A673 (cell line): ENCODE measurements at places on chromosomes 7 and 10. TPM values are rescaled to one million over a fixed set of nuclear protein-coding genes. Genes with fewer than 3 reads are reported as not detected.

DNA sequence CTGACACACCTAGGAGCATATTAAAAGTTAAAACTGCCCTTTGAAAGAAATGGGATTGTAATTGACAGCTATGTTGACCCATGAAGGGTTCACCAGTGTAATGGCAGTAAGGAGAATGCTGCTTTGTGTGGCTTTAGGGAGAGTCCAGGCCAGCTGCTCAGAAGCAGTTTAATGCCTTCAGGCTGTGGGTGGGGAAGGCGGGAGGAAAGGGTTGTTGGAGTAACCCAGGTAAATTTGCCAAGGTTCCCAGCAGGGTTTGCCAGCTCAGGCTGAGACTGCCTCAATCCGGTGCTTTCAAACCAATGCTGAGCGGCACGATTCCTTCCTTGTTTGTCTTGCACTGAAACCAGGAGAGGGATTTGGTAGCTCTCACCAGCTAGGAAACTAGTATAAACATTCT lies 637.2 kb downstream of the INHBA start:
- DNase-seq, result no peak

DNA sequence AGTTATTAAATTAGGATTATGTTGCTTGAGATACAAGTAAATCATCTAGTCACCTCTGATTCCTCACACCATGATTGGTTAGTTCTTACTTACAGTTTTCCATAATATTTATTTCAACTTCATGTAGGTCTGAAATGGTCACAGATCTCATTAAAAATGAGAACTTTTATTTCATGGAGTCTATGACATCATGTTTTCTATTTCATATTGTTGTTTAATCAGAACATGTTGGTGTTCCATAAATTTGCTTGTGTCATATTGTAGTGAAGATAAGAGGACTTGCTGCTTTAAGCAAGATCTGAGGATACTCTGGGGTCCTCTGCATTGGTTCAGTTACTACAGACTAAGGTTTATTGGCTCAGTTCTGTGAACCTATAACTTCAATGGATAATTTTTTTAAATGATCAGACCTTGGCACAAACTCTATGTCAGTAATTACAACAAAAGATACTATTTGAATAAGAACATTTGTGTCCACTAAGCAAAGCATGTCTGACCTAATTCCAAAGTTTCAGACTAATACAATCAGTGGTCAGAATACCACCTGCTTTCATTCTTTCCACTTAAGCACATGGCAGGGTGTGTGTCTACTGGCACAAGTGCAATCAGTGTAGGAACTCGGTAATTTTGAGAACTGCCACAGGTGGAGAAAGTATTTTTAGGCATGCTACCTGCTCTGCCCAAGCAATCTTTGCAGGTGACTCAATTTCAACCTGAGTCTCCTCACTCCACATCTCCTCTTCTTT lies 68.5 kb downstream of the CCDC71L start:
- no peak for DNase-seq

- peak; percentile 87 for DNase-seq
Measured at GRCh38 chr7:112462236-112462635, 12.0 kb downstream of the IFRD1 start.

- DNase-seq, result no peak
Measured at GRCh38 chr7:137337902-137338301, 5.6 kb downstream of the PTN start.

GRCh38 chr10:2144584-2144983 lies 407.3 kb upstream of the ADARB2 start:
- DNase-seq, result no peak

DNA sequence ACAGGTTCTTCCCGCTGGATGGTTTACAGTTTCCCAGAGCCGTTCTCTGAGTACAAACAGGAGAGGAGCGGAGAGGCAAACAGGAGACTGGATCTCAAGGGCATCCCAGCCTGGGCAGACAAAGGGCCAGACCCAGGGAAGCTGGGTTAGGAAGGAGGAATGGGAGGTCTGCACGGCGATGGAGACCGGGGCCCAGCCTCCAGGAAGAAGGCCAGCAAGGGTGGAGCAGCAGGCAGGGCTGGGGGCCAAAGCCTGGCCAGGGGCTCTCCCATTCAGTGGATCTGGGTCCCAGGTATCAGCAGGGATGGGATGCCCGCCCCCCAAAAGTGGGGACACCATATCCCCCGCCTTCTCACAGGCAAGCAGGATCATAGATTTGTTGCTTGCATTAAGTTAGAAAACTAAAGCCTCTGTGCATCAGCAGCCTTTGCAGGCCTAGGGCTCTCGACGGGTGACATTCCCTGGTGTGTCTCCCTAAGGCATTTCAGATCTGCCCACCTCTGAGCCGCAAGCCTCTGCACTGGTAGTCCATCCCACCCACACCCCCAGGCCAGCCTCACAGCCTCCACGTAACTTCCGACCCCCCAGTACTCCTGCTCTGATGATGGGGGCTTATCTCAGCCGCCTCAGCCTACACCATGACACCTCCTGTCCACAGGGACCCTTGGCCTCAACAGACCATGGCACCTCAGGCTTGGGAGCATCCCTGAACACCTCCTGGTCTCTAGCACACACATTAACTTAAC lies 59.9 kb downstream of the TNS3 start:
- DNase-seq, result no peak

PNLIPRP2 gene
- total RNA-seq, result not detected in 2 replicates

EPHB6 gene
- 0.22 and 0.49 TPM in 2 replicates for total RNA-seq
